ENCODE measurements at places on chromosomes 6 and 20.

DNA sequence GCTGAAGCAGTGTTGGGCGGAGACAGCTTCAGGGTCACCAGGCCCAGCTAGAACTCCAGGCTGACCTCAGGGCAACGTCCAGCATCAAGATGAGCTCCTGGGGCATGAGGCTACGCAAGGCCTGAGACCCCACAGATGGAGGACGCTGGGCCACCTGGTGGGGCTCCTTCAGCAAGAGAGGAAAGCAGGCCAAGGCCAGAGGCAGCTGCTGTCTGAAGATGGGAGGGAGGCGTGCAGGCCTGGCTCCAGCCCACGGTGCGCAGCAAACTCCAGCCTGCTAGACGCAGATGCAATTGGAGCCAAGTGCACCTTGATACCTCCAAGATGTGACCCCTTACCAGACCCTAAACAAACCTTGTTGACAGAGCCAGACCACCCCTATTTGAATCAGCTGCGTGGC, 220.9 kb upstream of the RREB1 start:
- DNase-seq = no peak

DNA sequence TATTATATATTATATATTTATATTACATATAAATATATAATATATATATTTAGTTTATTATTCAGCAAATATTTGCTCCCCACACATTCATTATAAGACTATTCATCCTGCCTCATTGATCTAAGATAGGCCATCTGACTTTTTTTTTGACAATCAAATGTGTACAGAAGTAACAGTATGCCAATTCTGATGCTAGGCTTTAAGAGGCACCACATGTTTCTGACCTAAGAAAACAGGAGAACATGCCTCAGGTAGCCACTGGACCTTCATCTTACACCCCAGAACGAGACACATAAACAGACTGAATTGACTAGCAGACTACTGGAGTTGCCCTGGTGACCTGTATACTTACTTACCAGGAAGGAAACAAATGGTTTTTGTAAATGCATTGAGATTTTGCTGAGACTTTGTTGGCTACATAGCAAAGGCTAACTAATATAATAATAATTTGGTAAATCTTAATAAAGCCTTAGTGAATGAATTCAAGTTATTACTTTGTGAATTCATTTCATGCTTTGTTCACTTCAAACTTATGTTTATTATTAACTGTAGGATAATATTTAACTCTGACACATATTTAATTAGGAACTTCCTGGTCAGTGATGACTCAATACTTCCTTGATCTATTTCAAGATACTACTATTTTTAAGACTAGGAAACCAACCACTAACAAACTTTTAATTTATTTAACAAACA, 13.4 kb upstream of the MYO6 start:
- no peak for DNase-seq

DNA sequence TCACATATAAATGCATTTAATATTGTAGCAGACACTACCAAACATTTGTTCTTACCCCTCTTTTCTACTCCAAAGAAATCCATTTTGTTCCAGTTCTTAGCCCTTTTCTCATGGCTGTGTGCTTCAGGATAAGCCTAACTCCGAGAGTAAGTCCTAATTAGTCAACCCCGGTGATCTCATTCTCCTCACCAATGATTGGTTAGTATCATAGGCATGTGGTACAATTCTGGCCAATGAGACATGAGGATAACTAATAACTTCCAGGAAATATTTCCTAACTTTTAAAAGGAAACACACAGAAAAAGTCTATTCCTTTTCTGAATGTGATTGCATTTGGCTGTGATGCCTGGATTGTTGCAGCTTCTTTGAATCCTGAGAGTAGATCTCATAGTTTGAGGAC, 116.0 kb downstream of the GPR63 start:
- DNase-seq = no peak

- no peak for DNase-seq
Measured at GRCh38 chr6:85186546-85187175, 263.2 kb upstream of the NT5E start.

- DNase-seq = no peak
Measured at GRCh38 chr6:36133912-36134311, 3.6 kb downstream of the MAPK13 start.

DNA sequence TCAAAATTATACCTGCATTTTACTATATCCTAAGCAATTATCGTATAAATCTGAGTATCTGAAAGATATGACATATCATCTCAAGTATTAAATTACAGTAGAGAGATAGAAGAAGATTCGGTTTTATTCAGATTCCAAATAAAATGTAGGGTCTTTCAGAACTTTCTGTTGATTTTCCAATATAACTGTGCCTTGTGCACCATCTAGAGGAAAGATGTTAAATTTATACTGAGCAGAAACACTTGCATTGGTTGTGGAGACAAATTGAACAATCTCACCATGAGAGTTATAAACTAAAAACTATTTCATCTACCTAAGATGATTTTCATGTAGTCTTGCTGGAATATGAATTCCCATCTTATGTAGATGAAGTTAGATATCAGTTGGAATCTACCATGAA, 26.8 kb upstream of the HSF2 start:
- DNase-seq = no peak

DNA sequence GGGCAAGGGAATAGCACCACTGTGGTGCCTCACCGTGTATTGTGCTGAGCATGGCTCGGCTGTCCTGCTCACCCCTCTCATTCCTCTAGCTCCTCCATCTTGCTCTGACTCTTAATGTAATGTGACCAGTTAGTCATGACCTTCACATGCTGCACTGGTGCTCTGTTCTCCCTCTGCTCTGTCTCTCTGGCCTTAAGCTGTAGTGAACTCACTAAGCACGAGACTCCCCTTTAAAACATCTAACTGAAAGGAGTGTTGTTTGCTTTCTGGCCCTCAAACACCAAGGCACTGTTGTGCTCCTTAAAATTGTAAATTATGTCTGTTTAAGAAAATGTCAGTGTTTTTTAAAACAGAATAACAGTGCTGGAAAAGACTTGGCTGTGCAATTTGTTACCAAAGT, 140.4 kb downstream of the HDGFL1 start:
- DNase-seq = no peak

GRCh38 chr6:16060039-16060438, 68.8 kb upstream of the MYLIP start:
- DNase-seq = no peak

DNA sequence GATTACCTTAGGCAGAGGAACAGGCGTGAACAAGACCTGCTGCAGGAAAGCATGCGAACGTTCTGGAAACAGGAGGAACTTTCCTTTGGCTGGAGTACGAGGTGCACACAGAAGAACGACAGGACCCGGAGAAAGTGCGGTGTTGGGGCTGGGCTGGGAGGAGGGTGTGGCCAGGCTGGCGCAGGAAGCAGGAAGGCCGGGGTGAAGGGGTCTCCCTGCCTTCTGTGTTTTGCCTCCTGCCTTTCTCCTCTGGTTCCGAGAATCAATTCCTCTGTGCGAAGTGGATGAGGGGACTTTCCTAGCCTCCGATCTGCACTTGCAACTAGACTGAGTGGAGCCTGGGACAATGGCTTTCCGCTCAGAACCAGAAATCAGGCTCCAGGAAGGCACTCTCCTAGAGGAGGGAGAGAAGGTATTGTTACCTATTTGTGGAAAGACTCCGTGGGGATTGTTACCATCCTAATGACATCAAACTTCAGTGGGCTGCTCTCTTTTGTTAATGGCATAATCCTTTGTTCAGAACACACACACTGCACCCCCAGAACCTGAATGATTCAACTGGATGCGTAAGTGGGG, 22.9 kb upstream of the PLEKHG1 start:
- DNase-seq = no peak

- no peak for DNase-seq
Measured at GRCh38 chr6:96164802-96165201, 149.0 kb downstream of the FUT9 start.

DNA sequence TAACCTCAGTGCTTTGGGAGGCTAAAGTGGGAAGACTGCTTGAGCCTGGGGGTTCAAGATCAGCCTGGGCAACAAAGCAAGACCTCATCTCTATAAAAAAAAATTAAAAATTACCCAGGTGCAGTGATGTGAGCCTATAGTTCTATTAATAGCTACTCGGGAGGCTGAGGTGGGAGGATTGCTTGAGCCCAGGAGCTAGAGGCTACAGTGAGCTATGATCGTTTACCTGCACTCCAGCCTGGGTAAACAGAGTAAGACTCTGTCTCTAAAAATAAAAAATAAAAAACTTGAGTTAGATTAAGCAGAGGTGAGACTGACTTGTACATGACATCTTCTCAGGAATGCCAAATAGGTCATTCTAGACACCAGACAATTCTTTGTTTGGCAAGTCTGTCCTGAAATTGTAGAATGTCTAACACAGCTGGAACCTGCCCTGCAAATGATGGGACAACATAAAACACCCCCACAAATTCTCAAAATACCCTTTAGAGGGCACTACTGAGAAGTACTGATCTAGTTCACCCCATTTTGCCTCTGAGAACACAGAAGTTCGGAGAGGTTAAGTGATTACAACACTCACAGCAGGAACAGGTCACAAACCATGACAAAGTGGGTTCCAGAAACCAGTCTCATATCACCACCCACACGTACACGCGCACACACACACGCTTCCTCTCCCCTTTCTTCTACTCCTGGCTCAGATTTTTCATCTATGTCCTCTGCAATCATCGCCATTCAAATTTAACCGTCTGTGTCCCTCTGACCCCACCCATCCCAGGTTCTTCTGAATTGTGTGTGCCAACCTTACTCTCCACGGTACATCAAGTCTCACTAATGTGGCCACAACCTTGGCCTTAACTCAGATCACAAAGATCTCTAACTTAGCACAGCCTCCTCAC, 38.3 kb downstream of the ARHGAP18 start:
- no peak for DNase-seq

DNA sequence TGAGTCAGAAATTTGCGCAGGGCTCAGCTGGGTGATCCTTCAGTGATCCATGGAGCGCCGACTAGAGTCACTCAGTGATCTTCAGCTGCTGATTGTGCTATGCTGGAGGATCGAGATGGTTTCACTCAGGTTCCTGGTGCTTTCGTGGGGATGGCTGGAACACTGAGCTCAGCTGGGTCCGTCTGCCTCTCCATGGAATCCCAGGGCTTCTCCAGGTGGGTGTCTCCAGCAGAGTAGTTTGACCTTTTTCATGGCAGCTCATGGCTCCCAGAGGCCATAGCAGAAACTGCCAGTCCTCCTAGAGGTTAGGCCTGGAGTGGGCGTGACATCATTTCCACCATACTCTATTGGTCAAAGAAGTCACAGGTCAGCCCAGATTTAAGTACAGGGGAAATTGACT, 88.8 kb upstream of the SIRPA start:
- DNase-seq = no peak

GRCh38 chr6:122490607-122491006, 19.0 kb upstream of the SERINC1 start:
- no peak for DNase-seq

DNA sequence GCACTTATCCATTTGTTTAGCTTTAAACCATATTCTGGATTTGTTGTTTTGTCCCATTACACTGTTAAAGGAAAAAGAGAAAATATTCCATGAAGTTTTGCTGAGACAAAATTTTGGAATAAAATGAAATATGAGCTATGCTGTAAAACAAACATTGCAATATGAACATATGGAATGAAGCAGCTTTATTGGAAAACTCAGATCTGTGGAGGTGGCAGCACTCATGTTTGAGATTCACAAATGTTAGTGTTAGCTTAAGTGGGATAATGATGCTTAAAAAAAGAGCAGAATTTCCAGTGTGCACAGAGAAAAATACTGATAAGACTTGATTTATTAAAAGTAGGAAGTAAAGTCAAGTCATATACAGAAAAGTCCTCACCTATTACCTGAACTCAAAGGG, 196.2 kb downstream of the BCKDHB start:
- DNase-seq = no peak

DNA sequence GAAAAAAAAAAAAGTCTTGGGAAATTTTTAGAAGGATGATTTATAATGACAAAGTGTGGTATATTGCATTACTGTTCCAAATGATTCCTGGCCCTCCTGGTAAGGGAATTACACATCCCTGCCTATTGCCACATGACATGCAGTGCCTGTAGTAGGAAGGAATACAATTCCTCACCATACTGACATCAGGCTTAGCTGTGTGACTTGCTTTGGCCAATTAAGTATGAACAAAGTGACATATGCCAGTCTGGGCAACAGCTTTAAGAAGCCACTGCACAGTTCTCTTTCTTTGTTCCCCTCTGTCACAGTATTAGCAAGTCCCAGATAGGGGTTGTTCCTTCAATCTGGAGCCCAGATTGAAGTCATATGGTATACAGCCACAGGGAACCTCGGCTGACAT, 100.5 kb downstream of the KIF13A start:
- no peak for DNase-seq

DNA sequence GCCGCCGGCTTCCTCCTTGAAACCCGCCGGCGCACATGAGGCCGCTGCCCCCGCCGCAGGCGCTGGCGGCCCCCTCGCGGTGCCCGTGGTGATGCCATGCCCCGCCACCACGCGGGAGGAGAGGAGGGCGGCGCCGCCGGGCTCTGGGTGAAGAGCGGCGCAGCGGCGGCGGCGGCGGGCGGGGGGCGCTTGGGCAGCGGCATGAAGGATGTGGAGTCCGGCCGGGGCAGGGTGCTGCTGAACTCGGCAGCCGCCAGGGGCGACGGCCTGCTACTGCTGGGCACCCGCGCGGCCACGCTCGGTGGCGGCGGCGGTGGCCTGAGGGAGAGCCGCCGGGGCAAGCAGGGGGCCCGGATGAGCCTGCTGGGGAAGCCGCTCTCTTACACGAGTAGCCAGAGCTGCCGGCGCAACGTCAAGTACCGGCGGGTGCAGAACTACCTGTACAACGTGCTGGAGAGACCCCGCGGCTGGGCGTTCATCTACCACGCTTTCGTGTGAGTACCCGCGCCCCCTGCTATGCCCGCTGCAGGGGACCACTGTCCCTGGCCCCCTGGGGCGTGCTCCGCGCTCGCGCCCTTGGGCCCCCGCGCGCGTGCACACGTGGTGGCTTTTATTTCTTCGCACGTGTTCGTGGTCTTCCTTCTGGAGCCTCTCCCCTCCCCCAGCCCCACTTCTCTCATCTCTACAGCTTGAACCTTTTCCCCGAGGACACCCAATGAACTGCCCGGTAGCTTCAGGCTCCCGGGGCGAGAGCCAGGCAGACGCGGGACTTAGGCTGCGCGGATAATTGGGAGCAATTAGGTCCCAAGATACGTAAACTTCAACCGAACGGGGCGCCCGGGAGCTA, 453 bp downstream of the KCNQ5 start:
- DNase-seq = no peak

DNA sequence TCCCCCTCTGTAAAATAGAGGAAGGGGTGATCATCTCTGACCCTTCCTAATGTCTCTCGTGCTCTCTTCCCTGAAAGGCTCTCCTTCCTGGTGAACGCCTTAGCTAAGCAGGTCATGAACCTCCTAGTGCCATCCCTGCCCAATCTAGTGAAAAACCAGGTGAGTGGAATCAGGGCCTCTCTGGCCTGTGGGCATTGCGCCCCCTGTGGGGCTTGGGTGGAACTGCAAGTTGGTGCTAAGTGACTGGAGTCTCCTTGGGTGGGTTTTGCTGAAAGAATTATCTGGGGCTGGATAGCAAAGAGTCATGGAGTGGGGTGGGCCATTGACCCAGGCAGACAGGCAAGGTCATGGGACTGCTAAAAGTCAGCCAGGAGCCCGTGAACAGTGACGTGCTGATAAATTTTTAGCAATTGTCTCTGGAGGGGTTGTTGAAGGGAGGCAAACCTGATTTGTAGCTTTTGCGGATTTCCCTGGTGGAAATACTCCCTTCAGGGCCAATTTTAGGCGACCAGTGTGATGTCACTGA, 8.9 kb downstream of the BPIFB1 start:
- DNase-seq = peak; percentile 58
